ENCODE measurements at places on chromosomes 1 and 21. TPM values are rescaled to one million over a fixed set of nuclear protein-coding genes. Genes with fewer than 3 reads are reported as not detected.

Gene GSTM3
- 2.1 TPM for total RNA-seq

Gene NOS1AP
- total RNA-seq, result not detected

Gene S100A9
- total RNA-seq, result not detected

Gene SPATA46
- not detected for total RNA-seq

Gene LCE1C
- not detected for total RNA-seq

DNA sequence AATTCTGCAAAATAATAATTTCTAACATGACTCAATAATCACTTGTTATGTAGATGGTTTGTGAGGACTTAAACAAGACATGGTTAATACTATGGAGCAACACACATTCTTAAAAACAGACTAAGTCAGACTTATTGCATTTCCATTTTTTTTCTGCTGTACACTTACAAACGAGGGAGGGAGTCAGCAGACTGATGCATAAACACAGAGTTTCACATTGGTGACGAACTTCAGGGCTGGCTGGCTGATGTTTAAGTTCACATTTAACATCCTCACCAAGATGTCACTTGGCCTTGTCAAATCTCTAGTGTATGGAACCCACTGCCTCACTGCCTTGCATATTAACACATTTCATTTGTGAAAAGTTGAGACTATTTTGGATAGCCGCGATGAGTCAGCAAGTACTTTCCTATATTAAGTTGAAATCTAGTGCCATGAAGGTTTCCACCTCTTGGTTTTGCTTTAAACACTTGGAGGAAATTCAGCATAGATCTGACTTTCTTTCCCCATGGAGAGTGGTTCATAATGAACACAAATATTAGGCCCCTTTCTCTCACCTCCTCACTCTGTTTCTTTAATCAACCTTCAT lies 337.5 kb upstream of the RUNX1 start:
- H3K4me1 ChIP-seq, result no peaks in the 10 kb centered on the region
- H3K27ac ChIP-seq, result no peak overlapping the region
- DNase-seq, result no peak
- peaks cover 6% of the 10 kb centered on the region for H3K27me3 ChIP-seq
- no peaks in the 10 kb centered on the region for H3K36me3 ChIP-seq

Gene SELE
- total RNA-seq, result not detected

Measured in activated CD8-positive, alpha-beta memory T cell treated with anti-CD3 and anti-CD28 coated beads, Interleukin-2, amount 10 ng/mL, durations not matched to agents 7 days and 5 days (primary cell).